ENCODE measurements at places on chromosomes 16 and 17.

GRCh38 chr16:52182840-52183239, 364.1 kb downstream of the TOX3 start:
- no peak for DNase-seq

DNA sequence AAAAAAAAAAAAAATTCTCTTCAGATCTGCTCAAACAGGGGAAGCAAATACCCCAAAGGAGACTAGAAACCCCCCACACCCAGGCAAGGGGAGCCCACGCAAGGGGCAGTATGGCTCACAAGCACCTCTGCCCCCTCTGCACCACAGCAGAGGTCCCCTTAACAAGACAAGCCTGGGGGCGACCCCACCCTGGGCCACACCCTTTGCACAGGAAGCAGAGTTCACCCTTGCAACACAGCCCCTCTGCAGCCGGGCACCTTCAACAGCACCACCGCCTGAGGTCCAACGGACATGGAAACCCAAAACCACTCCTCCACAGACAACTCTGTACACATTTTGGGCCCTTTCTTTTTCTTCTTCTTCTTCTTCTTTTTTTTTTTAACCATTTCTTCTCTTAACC, 12.8 kb downstream of the AXIN1 start:
- no peak for DNase-seq

GRCh38 chr16:11016993-11017392, 72.6 kb downstream of the CLEC16A start:
- peak; percentile 74 for DNase-seq

- DNase-seq, result peak; percentile 68
These were observed 5.0 kb downstream of the CA4 start for GRCh38 chr17:60154616-60155426.

DNA sequence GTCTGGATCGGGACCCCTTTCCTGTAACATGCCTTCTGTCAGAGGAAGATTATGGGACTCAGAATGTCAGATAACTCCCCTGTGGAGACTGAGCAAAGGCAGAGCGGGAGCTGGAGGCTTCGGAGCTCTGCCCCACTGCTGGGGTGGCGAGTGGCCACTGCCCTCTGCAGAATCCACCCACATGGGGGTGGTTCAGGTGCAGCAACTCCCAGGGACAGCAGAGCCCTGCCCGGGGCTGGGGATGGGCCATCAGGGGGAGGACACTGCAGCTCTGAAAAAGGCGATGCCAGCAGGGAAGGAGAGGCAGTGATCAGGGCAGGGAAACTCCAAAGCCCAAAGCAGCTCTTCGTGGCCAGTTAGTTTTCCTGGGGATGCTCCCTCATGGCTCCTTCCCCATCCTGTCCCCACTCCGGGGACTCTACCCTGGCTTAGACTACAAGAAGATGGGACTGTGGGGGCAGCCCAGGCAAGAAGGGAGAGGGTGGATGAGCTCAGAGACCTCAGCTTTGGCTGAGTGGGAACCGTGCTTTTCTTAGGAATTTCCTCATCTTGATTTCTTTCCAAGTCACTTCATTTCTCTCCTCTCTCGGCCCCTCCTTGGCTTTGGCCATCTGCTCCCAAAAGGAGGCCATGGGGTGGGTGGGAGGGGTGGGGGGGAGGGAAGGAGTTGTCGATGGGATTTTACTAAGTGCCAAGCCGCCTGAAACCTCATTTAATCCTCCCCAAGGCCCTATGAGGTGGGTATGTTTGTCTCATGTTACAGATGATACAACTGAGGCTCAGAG, 4.0 kb downstream of the CA4 start:
- no peak for DNase-seq

- no peak for DNase-seq
These were observed 30.5 kb downstream of the ITGAE start for GRCh38 chr17:3770466-3770865.

- DNase-seq, result no peak
These were observed 8.6 kb upstream of the ACSF3 start for GRCh38 chr16:89084814-89085612.

- DNase-seq, result no peak
These were observed 273.4 kb downstream of the NTN1 start for GRCh38 chr17:9294661-9295210.

GRCh38 chr16:66197668-66198278, 168.7 kb upstream of the CDH5 start:
- DNase-seq, result no peak

DNA sequence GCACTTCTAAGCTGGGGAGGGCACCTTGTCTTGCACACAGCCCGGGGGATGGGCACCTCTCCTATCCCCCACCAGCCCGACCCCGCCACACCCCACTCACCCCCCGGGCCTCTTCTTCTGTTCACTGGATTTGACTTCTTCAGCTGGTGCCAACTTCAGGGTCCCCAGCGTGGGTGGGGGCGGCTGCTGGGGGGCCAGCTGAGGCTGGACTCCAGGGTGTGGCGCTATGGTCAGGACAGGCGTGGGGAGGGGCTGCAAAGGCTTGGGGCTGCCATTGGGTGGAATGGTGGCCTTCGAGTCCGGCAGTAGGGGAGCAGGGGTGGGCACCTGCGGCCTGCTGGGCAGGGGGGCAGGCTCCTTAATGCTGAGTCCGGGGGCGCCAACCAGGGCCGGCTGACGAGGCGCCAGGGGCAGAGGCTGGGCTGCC, 6.1 kb downstream of the MNT start:
- no peak for DNase-seq

DNA sequence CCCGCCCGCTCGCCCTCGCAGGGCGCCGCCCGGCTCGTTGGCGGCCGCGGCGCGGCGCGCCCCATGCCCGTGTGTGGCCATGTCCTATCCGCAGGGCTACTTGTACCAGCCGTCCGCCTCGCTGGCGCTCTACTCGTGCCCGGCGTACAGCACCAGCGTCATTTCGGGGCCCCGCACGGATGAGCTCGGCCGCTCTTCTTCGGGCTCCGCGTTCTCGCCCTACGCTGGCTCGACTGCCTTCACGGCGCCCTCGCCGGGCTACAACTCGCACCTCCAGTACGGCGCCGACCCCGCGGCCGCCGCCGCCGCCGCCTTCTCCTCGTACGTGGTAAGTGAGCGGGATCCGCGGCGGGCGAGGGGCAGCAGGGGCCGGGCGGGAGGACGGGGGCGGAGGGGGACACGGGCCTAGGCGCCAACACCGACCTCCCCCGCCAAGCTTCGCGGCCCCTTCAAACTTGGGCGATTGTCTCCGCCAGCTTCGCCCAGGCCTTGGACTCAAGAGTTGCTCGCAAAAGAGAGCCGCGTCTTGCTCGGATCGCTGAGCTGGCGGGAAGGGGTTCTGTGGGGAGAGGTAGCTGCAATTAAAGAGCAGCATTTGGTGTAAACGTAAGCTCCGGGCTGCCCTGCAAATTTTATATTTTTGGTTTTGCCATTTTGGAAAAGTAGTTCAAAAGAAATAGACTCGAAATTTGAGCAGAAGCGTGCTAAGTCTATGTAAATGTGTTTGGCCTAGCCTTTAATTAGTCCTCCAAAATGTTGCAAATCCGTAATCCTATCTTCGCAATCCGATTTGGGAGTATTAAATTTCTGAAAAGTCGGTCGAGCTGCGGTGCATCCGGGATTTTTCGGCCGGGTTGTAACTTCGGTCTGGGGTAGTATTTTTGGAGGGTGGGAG, 702 bp downstream of the IRX5 start:
- DNase-seq, result peak; percentile 45

DNA sequence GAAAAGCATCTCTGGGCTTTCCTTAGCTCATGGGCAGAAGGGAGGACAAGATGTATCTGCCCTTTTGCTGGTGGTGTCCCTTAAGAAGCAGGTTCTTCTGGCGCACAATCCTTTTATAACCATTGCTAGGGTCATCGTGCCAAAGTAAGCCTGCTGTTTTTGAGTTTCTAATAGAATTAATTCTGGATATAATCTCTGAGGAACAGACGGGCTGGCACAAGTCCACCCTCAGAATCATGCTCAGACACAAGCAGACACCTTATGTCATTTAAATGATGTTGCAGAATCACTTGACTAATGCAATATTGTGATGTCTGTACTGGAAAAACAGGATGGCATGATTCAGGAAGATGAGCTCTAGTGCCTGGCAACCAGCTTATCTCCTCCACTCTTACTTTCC, 18.8 kb upstream of the MMD start:
- no peak for DNase-seq

DNA sequence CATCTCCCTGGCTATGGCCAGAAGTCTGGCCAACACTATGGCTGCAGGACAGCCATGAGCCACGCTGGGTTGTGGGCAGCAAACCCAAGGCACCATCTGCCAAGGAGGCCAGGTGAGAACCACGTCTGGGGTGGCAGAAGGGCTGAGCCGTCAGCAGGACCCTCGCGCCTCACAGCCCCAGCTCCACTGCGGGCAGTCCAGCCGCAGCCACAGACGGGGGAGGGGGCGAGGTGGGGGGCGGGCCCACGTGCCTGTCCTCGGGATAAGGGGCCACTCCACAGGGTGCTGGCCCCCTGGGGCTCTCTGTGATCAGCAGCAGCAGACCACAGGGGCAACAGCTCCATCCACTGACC, 6.5 kb upstream of the BAIAP2 start:
- DNase-seq, result no peak

DNA sequence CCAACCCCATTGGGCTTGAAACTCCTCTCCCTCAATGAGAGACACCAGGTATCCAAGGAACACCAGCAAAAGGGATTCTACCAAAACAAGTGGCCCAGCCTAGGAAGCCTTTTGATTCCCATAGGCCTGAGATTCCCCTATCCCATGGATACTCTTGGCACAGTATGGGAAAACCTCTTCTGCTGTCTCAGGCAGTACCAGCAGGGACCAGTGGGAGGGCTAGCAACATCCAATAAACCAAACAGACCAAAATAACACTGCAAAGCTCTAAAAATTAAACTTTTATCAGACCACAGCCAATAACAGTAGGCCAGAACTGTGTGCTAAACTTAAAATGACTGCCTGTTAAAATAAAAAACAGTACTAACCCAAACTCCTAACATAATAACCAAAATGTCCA, 153.9 kb upstream of the CES5A start:
- DNase-seq, result peak; percentile 4

DNA sequence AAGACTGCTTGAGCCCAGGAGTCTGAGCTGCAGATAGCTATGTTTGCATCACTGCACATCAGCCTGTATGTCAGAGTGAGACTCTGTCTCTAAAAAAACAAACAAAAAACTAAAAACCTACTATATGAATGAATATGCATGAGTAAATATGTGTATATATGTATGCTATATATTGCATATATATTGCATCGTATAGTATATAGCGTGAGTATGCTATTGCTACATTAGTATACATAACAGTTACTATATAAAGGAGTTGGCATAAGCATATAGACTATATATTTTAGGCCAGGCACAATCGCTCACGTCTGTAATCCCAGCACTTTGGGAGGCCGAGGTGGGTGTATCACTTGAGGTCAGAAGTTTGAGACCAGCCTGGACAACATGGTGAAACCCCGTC, 16.1 kb downstream of the DDX42 start:
- DNase-seq, result no peak

- DNase-seq, result no peak
These were observed 77.2 kb upstream of the CLEC3A start for GRCh38 chr16:77945126-77945525.

DNA sequence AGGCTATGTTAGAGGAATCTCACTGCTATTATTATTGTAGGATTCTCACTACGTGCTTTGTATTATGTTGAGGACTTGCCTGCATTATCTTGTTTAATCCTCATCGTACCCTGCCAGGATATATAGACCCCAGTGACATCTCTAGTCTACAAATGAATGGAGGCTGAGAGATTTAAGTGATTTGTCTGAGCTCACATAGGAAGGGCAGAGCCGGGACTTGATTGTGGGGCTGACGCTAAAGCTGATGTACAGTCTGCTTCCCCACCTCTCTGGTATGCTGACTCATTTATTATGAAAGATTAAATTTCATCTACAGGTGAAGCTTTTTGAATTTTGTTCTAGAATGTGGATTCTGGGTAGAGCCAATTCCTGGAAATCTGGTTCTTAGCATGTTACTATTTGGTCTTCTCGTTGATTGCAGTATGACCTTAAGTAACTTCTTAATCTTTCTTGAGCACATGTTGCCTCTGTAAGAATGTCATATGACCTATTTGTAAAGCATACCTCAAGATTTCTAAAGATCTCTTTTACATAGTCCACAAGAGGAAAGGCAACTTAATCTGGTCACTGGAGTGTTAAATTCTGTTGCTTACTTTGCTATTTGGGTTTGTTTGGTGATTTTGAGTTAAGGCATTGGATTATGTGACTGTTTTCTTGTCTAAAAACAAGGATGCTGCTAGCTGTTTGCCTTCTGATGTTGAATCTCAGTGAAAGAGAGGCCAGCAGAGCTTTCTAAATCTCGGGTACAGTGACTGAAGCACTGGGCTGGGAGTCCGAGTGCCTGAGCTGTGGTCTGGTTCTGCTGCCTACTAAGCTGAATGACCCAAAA, 12.4 kb downstream of the METTL9 start:
- no peak for DNase-seq

GRCh38 chr17:32267690-32268205, 2.1 kb downstream of the RHBDL3 start:
- peak; percentile 58 for DNase-seq
